ENCODE measurements at places on chromosomes 13 and 19. TPM values are rescaled to one million over a fixed set of nuclear protein-coding genes. Genes with fewer than 3 reads are reported as not detected.

DNA sequence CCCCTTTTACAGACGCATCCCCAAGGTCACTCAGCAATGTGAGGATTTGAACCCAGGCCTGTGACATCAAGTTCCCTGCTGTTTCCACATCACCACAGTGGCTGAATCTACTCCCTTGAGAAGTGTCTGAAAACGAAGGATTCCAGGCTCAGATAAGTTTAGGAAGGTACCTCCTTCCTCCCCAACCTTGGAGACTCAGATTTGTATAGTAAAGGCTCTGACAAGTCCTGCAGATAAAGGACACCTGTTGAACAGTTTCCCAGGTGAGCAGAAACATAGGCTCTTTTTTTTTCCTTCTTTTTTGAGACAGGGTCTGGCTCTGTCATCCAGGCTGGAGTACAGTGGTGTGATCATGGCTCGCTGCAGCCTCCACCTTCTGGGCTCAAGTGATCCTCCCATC is 56.4 kb upstream of the PTPRS start:
- H3K27me3 ChIP-seq = peaks cover 60% of the 10 kb centered on the region
- no peaks in the 10 kb centered on the region for H3K36me3 ChIP-seq
- H3K4me3 ChIP-seq = no peak overlapping the region
- no peaks in the 10 kb centered on the region for H3K4me1 ChIP-seq

GRCh38 chr19:36103842-36104552 is 6.9 kb upstream of the OVOL3 start:
- no peak overlapping the region for H3K4me3 ChIP-seq
- no peaks in the 10 kb centered on the region for H3K27me3 ChIP-seq
- H3K36me3 ChIP-seq = no peaks in the 10 kb centered on the region

- H3K27me3 ChIP-seq = peaks cover 82% of the 10 kb centered on the region
- no peaks in the 10 kb centered on the region for H3K36me3 ChIP-seq
- no peak overlapping the region for H3K27ac ChIP-seq
- H3K4me1 ChIP-seq = peaks cover 17% of the 10 kb centered on the region
- peak overlapping the region; percentile 66 for H3K4me3 ChIP-seq
Measured at GRCh38 chr19:55079400-55080038, 3.9 kb downstream of the EPS8L1 start.

- H3K36me3 ChIP-seq = no peaks in the 10 kb centered on the region
- no peaks in the 10 kb centered on the region for H3K4me1 ChIP-seq
- H3K4me3 ChIP-seq = no peak overlapping the region
- no peak overlapping the region for H3K27ac ChIP-seq
Measured at GRCh38 chr13:26485786-26486185, 71.7 kb upstream of the WASF3 start.

- no peak overlapping the region for H3K4me3 ChIP-seq
- H3K27ac ChIP-seq = no peak overlapping the region
- H3K4me1 ChIP-seq = no peaks in the 10 kb centered on the region
- no peaks in the 10 kb centered on the region for H3K36me3 ChIP-seq
- DNase-seq = no peak
Measured at GRCh38 chr13:111632906-111633305, 312.5 kb downstream of the TEX29 start.

DNA sequence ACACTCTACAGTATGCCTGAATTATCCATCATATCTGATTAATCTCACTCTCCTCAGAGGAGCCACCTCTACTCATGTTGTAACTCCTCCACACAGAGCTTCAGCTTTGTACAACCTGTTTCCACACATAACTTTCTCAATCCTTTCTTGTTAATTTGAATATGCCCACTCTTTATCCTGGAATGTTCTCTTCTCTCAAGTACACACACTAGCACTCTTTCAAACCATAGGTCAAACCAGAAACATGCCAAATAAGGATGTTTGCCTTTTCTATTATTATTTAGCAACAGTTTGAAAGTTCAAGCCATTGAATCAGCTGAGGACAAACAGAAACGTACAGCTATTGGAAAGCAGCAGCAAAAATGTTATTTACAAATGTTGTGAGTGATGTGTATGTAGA is 110.3 kb downstream of the MIPEP start:
- no peak overlapping the region for H3K27ac ChIP-seq
- DNase-seq = no peak
- H3K4me3 ChIP-seq = no peak overlapping the region
- no peaks in the 10 kb centered on the region for H3K27me3 ChIP-seq

DNA sequence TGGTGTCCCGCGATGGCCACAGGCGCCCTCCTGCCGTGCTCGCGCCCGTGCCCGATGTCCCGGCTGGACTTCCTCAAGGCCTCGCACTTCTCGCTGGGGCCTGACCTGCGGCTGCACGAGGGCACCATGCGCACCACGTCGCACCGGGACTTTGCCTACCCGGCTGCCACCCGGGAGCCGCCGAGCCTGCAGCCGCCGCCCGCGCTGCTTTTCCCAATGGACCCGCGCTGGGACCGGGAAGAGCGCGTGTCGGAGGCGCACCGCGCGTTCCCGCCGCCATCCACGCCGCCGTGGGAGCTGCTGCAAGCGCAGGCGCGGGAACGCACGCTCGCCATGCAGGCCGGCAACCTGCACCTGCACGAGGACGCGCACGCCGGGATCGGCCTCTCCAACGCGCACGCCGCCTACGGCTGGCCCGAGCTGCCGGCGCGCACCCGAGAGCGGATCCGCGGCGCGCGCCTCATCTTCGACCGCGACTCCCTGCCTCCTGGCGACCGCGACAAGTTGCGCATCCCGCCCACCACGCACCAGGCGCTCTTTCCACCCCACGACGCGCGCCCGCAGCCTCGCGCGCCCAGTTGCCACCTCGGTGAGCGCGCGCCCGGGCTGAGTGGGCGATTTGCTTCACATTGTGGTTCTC is 12.1 kb upstream of the PEX11G start:
- DNase-seq = peak; percentile 47
- no peaks in the 10 kb centered on the region for H3K36me3 ChIP-seq
- peak overlapping the region; percentile 66 for H3K4me3 ChIP-seq
- H3K4me1 ChIP-seq = peaks cover 10% of the 10 kb centered on the region
- H3K27ac ChIP-seq = no peak overlapping the region

- no peak overlapping the region for H3K4me3 ChIP-seq
- DNase-seq = no peak
- H3K4me1 ChIP-seq = no peaks in the 10 kb centered on the region
- no peaks in the 10 kb centered on the region for H3K36me3 ChIP-seq
Measured at GRCh38 chr13:47546391-47547225, 454.5 kb downstream of the SUCLA2 start.

DNA sequence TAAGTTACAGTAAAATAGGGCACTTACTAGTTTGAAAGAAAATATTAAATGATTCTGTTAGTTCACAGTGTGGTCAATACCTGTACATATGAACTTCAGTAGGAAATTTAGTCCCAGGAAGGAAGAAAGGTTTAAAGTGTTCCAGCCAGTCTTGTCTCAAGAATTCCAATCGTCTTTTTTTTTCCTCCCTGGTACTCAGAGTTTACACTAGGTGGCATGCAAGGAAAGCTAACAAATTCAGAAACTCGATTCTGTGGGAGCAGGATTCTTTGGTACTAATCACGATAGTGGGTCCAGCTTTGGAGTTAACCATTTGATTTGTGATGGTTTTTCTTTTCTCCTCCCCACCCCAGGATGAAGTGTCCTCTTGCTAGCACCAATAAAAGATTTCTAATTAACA is 43.6 kb downstream of the POLR1D start:
- no peak overlapping the region for H3K4me3 ChIP-seq
- H3K27me3 ChIP-seq = no peaks in the 10 kb centered on the region
- no peak overlapping the region for H3K27ac ChIP-seq
- H3K36me3 ChIP-seq = peaks cover 2% of the 10 kb centered on the region

DNA sequence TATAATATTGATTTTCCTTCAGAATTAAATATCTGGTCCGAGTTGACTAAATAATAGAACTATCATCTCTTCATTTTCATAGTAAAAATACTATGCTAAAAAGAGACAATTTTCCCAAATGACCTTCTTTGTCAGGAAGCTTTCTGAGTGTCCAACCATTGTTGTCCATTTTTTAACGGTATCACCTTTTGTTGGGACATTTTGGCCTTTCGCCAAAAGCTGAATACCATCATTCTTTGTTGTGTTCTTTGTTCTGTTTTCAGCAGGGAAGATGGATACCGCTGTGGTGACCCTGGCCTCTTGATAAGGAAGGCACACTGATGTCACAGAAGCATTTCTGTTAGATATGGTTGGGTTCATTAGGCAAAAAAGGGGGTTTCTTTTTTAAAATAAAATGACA is 654.4 kb upstream of the GPC6 start:
- H3K27ac ChIP-seq = no peak overlapping the region
- H3K27me3 ChIP-seq = no peaks in the 10 kb centered on the region
- H3K36me3 ChIP-seq = no peaks in the 10 kb centered on the region
- no peak overlapping the region for H3K4me3 ChIP-seq
- no peak for DNase-seq

GRCh38 chr19:14002571-14003250 is 3.4 kb downstream of the RFX1 start:
- peaks cover 46% of the 10 kb centered on the region for H3K4me1 ChIP-seq
- no peaks in the 10 kb centered on the region for H3K36me3 ChIP-seq
- DNase-seq = no peak
- peak overlapping the region; percentile 98 for H3K27ac ChIP-seq

- H3K4me1 ChIP-seq = no peaks in the 10 kb centered on the region
- DNase-seq = no peak
- H3K4me3 ChIP-seq = no peak overlapping the region
- H3K27me3 ChIP-seq = no peaks in the 10 kb centered on the region
- H3K27ac ChIP-seq = no peak overlapping the region
- H3K36me3 ChIP-seq = no peaks in the 10 kb centered on the region
Measured at GRCh38 chr19:39941615-39942365, 7.4 kb upstream of the FCGBP start.

- no peak overlapping the region for H3K27ac ChIP-seq
- no peaks in the 10 kb centered on the region for H3K36me3 ChIP-seq
- DNase-seq = no peak
Measured at GRCh38 chr13:32783067-32783466, 196.8 kb downstream of the PDS5B start.

DNA sequence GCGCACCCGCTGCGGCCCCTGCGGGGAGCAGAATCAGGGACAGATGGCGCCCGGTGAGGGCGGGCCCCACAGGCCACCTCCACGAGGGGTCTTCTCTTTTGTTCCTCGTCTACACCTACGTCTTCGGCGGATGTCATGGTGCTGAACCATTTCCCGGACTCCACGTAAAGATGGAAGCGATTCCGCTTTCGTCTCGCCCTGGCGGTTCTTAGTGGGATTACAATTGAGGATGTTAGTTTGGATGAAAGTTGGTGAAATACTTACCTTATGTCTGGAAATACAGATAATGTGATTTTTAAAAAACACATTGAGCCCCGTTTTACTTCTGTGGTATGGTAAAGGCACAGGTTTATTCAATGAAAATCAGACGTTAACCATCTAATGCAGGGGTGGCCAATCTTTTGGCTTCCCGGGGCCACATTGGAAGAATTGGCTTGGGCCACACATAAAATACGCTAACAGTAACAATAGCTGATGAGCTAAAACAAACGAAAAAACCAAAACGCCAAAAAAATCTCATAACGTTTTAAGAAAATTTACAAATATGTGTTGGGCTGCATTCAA is 1.4 kb upstream of the ZMYM5 start:
- H3K27me3 ChIP-seq = no peaks in the 10 kb centered on the region
- peak overlapping the region; percentile 94 for H3K27ac ChIP-seq
- peaks cover 4% of the 10 kb centered on the region for H3K36me3 ChIP-seq
- peak; percentile 52 for DNase-seq

DNA sequence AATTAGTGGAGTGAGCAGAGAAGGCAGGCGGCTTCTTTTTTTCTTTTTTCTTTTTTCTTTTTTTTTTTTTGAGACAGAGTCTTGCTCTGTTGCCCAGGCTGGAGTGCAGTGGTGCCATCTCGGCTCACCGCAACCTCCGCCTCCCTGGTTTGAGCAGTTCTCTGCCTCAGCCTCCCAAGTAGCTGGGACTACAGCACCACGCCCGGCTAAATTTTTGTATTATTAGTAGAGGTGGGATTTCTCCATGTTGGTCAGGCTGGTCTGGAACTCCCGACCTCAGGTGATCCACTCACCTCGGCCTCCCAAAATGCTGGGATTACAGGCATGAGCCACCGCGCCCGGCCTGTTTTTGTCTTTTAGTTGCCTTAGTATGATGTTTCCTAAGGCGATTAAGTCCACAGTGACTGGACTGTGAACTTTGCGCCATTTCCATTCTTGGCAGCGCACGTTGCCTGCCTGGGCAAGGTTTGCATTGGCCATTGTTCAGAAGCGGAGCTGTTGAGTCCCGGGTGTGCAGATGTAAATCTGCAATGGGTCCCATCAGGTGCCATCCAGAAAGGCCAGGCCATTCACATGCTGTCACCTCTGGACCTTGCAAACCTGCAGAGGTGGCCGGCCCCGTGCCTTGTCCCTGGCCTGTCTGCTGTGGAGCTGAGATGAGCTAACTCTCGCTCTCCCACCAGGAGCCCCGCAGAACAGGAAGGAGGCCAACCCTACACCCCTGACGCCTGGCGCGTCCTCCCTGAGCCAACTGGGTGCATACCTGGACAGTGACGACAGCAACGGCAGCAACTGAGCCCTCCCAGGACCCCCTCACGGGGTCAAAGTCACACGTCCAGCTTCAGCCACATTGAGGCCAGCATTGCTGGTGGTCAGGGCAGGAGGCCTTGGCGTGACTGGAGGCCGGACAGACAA is 10.9 kb upstream of the SHD start:
- peaks cover 10% of the 10 kb centered on the region for H3K36me3 ChIP-seq
- no peak for DNase-seq
- H3K27ac ChIP-seq = no peak overlapping the region
- no peaks in the 10 kb centered on the region for H3K4me1 ChIP-seq
- no peaks in the 10 kb centered on the region for H3K27me3 ChIP-seq

- no peak for DNase-seq
- no peak overlapping the region for H3K4me3 ChIP-seq
- no peaks in the 10 kb centered on the region for H3K27me3 ChIP-seq
- H3K27ac ChIP-seq = no peak overlapping the region
- H3K36me3 ChIP-seq = no peaks in the 10 kb centered on the region
Measured at GRCh38 chr13:88948501-88948900, 1277.3 kb downstream of the SLITRK5 start.

DNA sequence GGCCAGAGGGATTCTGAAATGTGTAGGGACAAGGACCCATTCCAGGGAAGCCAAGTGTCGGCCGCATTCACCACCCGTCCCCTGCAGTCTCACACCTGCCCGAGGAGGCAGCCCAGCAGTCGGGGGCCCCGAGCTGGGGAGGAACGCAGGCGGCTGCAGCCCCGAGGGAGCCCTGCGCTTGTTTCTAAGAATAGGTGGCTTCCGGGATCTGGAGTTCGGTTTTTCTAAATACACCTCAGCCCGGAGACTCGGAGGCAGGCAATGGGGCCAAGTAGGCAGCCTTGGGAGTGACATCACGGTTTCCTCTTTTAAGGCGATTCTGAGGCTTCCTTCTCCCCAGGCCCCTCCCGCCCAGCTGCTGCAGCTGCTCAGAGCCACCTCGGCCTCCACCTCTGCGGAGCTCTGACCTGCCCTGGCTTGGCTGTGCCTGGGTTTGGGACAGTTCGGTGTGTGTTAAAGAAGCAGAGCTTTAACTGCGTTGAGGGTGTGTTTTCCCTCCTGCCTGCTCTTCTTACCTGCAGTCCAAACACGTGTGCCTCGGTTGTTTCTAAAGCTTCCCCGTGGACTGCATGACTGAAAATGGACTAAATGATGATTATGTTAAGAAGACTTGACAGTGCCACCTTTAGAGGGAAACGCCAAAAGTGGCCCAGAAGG is 80.5 kb downstream of the COL4A2 start:
- peak overlapping the region; percentile 69 for H3K27ac ChIP-seq
- H3K36me3 ChIP-seq = no peaks in the 10 kb centered on the region
- H3K27me3 ChIP-seq = peaks cover 3% of the 10 kb centered on the region
- peak; percentile 42 for DNase-seq
- H3K4me3 ChIP-seq = peak overlapping the region; percentile 50
- H3K4me1 ChIP-seq = peaks cover 19% of the 10 kb centered on the region

Gene ZNF225
- 0.61 TPM for total RNA-seq

Gene MYCBP2
- 35.5 TPM for total RNA-seq

Gene SYMPK
- 80.3 TPM for total RNA-seq

Gene CYP4F11
- total RNA-seq = 0.34 TPM

Gene PRR22
- 1.2 TPM for total RNA-seq

Gene ZNF677
- 9.7 TPM for total RNA-seq

Gene CGB7
- 0.46 TPM for total RNA-seq

Gene EHD2
- total RNA-seq = 30.9 TPM

Gene KANK3
- 14.2 TPM for total RNA-seq

All from psoas muscle (tissue), 8 donors.